ENCODE measurements at places on chromosomes 3 and 15.

- no peak for DNase-seq
Observed at GRCh38 chr3:40229386-40229785, 80.1 kb upstream of the EIF1B start.

DNA sequence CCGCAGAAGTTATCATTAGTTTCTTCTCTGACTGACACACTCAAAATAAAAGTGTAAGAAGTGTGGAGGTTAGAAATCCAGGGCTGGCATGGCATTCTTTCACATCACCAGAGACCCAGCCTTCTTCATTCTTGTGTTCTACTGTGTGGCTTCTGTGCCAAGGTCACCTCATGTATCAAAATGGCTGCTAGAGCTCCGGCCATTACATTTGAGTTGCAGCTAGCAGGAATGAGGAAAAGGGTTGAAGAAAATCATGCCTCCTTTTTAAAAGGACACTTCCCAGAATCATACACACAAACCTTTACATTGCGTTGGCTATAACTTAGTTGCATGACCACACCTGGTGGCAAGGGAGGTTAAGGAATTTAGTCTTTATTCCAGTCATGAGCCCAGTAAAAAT, 345.6 kb upstream of the PROK2 start:
- DNase-seq, result no peak

GRCh38 chr3:106425026-106425425, 556.2 kb upstream of the CBLB start:
- no peak for DNase-seq

DNA sequence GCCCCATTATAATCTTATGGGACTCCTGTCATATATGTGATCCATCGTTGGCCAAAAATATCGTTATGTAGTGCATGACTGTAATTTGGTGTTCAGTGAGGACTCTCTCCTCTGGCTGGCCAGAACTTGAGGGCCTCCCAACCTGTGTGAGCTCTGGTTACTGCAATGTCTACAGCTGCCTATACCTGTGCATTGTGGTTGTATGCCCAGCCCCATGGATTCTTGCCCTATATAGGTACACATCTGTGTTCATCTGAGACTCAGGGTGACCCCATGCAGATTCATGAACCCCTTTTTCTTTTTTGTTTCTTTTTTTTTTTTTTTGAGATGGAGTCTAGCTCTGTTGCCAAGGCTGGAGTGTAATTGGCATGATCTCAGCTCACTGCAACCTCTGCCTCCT, 32.6 kb upstream of the KLF13 start:
- no peak for DNase-seq

DNA sequence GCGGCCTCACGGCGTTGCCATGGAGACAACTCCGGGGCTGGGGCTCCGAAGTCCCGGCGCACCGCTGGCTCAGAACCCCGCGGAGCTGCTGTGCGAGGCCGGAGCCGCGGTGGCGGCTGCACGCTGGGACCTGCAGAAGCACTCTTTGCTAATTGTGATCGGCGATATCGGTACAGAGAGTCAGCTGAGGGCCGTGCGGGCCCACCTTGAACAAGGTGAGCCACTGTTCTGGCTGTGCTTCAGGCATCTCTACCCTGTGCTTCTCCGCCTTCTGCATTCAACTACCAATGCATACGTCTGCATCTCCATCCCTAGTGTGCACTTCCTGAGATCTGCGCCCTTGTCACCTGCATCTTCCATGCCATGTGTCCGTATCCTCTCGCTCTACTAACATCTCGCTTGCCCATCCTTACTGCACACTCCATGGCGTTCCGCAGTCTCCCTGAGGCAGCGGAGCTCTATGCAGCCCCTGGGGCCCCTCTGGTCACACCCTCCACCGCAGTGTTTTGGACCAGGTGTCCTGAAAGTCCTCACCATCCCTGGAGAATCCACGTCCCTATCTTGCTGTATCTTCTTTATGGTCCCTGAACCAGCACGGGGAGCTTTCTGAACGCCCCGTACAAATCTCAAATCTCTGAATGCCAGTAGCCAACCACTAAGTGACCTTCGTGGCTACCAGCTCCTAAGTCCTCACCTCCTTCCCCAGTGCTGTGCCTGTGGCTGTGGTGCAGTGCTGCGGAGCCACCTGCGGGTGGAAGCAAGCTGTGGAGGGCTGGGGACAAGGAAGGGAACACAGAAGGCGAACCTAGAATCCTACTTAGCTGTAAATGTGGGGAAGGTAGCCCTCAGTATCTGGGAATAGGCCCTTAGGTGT, 6.2 kb upstream of the MAP1A start:
- DNase-seq, result no peak

DNA sequence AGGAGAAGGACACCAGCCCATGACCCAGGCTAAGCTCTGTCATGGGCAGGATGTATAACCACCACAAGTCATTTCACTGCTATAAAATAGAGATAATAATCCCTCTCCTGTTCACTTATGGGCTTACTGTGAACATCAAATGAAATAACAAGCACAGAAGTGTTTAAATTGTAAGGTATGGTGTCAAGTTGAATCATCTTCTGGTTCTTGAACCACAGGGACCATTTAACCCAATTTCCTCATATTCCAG, 44.3 kb upstream of the TLE3 start:
- DNase-seq, result no peak

All from HTR-8/SVneo (cell line).